Kasumi-1 (cell line): ENCODE measurements at places on chromosomes 2 and 18.

- no peak for DNase-seq
Observed at GRCh38 chr2:142874293-142874814, 3.1 kb upstream of the KYNU start.

DNA sequence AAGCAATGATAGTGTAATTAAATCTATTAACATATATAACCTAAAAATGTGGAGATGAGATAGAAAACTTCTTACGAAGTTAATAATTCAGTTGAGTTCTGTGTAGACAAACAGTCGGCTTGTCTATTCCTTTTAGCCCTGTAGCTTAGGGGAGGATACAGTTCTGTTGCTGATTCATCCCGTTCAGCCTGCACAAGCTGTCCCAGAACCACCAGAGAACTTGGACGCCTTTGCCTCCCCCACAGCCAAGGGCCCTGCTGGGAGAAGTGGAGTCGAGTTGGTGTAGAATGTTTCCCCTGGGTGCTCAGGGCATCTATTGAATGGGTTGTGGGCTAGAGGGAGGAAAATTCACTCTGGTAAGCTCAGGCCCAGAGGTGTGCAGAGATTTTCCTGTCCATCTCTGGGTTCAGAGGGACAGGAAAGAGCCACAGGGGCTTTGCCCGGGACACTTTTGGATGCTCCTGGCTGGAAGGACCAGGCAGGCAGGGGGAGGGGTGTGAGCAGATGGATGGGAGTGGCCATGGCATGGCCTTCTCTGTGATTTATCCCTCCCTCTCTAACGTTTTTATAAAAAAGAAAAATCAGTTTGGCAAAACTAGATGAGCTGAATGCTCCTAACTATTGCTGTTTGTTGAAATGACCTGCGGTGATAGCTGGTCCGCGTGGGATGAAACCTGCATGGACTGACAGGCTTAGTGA, 42.8 kb upstream of the GALR1 start:
- DNase-seq = no peak

DNA sequence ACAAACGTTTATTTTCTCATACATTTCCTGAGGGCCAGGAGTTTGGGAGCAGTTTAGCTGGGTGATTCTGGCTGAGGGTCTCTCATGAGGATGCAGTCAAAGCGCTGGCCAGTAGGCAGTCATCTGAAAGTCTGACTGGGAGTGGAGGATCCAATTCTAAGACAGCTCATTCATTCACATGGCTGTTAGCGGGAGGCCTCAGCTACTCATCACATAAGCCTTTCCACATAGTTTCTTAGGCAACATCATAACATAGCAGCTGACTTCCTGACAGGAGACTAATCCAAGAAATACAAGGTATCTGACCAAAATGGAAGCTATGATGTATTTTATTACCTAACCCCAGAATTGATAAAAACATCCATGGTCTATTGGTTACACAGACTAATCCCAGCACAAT, 2.9 kb upstream of the MRPL44 start:
- DNase-seq = no peak

- no peak for DNase-seq
Observed at GRCh38 chr18:49073437-49073836, 122.7 kb upstream of the SMAD7 start.

DNA sequence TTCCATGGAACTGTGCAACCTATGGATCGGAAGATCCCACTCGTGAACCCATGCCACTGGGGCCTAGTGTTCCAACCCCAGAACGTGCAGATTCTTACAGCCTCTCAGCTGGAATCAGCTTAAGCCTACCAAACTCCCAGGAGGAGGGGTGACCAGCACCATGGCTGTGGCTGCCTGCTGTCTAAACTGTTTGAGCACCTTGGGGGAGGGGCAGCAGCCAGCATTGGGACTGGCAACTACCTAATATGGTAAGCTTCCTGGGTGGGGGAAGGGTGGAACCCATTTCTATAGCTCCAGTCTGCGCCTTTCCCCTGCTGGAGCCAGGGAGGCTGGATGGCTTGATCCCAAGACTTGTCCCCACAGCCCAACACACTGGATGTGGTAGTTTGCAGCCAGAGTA, 10.7 kb upstream of the POLE4 start:
- no peak for DNase-seq

- no peak for DNase-seq
Observed at GRCh38 chr2:86413296-86414094, 27.7 kb upstream of the KDM3A start.

GRCh38 chr2:233440714-233441113, 86.4 kb downstream of the DGKD start:
- no peak for DNase-seq

GRCh38 chr2:232871835-232872736, 2.0 kb downstream of the SNORC start:
- no peak for DNase-seq

- no peak for DNase-seq
Observed at GRCh38 chr2:235832941-235833340, 335.2 kb downstream of the GBX2 start.
